Fibroblast of skin of left biceps (primary cell): ENCODE measurements at places on chromosomes 2 and 18.

DNA sequence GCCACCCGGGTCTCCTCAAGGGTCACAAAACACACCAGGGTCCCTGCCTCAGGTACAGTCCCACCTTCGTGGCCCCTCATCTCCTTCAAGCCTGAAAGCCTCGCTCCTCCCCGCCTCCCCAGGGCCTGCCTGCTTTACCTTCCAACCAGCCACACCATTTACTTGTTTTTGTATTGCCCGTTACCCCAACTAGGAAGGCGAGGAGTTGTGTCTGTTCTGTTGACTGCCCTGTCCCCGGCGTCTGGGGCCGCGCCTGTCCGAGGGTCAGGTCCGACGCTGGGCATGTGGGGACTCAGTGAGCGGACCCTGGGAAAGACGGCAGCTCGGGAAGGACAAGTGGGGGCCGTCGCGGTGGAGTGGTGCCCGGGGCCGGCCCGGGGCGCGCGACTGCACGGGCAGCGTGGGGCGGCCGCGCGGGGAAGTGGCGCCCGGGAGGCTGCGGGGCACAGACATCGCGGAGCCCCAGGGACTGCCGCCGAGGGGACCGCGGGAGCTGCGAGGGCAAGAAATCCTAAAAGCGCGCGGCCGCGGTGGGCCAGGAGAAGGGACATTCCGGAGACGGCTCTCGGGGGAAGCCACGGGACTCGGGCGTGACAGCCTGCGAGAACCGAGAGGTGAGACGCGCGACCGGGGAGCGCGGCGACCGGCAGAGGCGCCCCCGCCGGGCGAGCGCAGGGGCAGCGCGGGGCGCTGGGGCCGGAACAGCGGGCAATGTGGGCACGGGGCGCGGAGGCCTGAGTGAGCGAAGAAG, 797 bp upstream of the GRHL1 start:
- DNase-seq, result no peak

DNA sequence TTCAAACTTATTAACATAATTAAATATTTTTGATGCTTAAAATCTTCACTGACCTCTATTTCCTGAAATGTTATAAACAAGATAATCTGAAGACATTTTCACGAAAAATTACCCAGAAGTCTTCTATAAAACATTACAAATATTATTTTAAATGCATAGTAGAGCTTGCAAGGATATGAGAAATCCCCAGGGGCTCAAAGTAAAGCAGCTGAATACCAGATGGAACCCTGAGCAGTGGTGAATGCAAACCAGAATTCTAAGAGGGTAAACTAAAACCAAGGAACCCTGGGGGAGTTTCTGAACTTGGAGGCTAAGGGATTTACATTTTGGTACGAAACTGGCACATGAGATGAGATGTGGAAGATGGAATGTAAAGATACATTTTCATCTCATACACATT, 83.6 kb downstream of the FSHR start:
- no peak for DNase-seq

- peak; percentile 91 for DNase-seq
Observed at GRCh38 chr2:217393585-217394032, 533.7 kb upstream of the TNP1 start.

GRCh38 chr18:36321658-36322407, 24.3 kb downstream of the FHOD3 start:
- DNase-seq, result no peak

GRCh38 chr2:165239856-165240515, 772 bp downstream of the SCN2A start:
- DNase-seq, result no peak

DNA sequence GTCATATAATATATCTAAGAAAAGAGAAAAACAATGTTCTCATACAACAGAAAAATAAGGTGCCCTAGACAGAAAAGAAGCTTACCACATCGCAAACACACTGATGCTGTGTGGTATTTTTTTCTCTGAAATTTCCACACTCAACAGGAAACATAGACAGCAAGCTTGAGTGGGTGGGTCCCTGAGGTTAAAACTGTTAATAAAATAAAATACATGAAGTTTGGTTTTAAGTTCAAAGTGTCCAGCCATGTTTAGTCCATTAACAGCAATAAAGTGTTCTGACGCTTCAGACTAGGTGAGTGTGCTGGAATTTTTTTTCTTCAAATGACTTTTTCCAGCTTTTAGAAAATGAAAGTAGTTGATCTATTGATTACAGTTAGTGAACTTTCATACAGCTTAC, 83.3 kb upstream of the EPB41L5 start:
- no peak for DNase-seq

- DNase-seq, result no peak
Observed at GRCh38 chr2:205158404-205158803, 523.9 kb upstream of the NRP2 start.

DNA sequence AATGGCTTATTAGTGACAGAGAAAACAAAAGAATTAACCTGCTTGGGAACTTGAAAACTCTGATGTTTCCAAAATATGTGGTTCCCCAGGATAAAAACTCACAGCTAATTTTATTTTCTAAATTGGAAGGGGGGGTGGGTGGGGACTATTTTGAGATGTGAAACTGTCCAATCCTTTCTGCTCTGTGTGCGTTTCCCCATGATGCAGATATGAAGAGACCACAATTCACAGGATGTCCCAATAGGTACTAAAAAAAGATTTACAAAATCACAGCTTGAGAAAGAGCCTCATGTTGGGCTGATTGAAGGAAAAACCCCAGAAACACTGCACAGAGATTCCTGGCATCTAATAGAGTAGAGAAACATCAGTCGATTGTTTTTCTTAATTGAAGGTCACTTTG, 273.2 kb downstream of the ARHGAP15 start:
- DNase-seq, result no peak

GRCh38 chr2:5064687-5065086, 627.5 kb upstream of the SOX11 start:
- DNase-seq, result no peak

DNA sequence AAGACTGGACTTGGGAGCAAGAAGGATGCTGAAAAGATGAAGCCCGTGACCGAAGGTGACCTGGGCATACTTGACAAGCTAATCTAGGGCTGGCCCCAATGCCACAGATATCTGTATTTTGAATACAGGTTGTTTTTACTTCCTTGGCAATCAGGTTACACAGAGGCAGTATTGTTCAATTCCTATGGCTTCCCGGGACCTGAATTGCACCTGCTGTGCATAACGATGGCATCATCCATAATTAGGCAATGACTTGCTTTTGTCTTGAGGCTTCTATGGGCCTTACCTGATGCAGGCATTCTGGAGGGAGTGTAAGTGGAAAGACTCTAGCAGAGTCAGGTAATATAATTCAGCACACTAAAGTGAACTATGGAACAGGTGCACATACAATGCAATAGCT, 60.6 kb upstream of the CUL3 start:
- DNase-seq, result no peak

GRCh38 chr2:85377083-85377482, 22.5 kb downstream of the ELMOD3 start:
- DNase-seq, result no peak

DNA sequence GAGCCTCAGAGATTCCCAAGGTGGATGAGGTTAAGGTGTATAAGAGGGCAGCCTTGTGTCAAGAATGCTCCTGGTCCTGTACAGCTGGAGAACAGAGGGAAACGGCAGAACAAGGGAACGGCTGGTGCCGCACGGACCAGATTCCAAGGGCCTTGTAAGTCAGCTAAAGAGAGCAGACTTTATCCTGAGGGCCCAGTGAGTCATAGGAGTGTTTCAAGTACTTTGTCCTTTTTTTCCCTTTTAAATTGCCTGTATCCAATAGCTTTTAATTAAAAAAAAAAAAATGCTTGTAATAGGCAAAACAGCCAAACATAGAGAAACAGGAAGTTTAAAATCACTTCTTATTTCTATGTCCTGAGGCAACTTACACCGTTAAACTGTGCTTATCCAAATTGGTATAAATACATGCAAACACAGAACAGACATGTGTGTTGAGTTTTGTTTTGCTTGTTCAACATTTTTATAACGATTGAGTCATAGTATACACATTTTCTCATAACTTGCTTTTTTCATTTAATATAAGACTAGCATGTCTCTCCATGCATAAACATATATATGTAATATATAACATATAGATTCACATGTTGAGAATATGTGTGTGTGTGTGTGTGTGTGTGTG, 42.1 kb upstream of the EVA1A start:
- DNase-seq, result no peak
